ENCODE measurements at places on chromosomes 2 and 18. TPM values are rescaled to one million over a fixed set of nuclear protein-coding genes. Genes with fewer than 3 reads are reported as not detected.

DNA sequence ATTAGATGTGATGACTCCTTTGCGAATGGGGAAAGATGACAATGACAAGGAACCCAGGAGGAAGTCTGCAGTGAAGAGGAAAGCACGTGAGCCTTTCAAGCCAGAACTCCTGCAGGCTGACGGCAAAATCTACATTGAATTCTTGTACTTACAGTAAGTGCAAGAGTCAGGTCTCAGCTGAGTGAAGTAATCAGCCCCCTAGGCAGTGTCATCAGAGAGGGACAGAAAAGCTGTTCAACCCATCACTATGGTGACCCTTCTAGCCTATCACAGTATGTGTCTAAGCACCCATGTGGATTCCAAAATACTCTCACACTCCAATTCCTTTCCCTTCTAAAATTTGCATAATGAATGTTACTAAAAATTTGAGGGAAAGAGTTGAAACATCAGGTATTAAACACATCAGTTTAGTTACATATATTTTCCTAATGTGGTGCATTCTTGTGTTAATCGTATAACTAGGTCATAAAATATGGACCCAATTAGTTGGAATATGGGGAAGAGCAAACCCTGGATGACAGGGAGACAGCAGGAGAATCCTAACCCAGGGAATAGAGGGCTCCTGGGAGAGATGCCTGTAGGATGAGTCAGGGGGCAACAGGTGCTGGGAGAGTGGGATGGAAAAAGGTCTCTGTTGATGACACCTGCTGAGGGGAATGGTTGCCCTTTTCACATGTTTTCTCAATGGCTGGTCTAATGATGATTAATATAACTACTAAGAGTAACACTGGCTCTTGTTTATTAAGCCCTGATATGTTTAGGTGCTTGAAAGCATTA is 39.5 kb downstream of the VWC2L start:
- H3K4me1 ChIP-seq = no peaks in the 10 kb centered on the region
- DNase-seq = no peak
- no peaks in the 10 kb centered on the region for H3K27me3 ChIP-seq
- no peak overlapping the region for H3K4me3 ChIP-seq

DNA sequence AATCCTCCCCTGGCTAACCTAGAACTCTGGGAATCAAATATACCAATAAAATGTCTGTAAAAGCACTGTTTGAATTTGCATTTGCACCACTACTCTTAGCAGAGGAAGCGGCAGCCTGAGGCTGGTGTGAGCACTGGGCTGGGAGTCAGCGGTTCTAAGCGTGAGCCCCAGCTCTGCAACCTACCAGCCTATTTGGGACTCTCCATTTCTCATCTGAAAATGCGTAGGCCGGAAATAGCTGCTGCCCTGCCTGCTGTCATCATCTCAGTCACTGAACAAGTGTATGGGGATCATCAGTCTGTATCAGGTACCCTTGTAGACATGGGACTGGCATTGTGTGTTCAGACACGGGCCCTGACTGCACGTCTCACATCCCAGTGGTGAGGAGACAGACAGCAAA is 194.3 kb downstream of the ANKRD30B start:
- no peaks in the 10 kb centered on the region for H3K27me3 ChIP-seq
- H3K27ac ChIP-seq = no peak overlapping the region
- H3K4me3 ChIP-seq = no peak overlapping the region
- H3K4me1 ChIP-seq = no peaks in the 10 kb centered on the region
- no peaks in the 10 kb centered on the region for H3K36me3 ChIP-seq

- no peak overlapping the region for H3K4me3 ChIP-seq
- H3K27ac ChIP-seq = no peak overlapping the region
- H3K36me3 ChIP-seq = no peaks in the 10 kb centered on the region
- DNase-seq = no peak
Measured at GRCh38 chr18:49520661-49521145, 33.7 kb upstream of the C18orf32 start.

DNA sequence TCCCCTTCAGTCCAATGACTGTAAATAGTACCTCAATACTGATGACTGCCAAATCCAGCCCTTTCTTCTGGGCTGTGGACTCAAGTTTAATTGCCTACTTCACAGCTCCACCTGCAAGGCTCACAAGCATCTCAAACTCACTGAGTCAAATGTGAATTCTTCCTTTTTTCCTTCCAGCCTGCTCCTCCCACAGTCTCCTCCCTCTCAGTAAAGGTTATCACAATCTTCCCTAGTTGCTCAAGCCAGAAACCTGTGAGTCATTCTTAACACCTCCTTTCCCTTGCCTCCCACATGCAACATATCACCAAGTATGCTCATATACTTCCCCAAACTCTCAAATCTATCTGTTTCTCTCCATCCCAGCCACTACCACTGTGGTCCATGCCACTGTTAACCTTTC is 3.7 kb upstream of the MFSD6 start:
- no peak overlapping the region for H3K4me3 ChIP-seq
- no peaks in the 10 kb centered on the region for H3K36me3 ChIP-seq
- H3K27ac ChIP-seq = peak overlapping the region; percentile 53
- peaks cover 22% of the 10 kb centered on the region for H3K4me1 ChIP-seq

DNA sequence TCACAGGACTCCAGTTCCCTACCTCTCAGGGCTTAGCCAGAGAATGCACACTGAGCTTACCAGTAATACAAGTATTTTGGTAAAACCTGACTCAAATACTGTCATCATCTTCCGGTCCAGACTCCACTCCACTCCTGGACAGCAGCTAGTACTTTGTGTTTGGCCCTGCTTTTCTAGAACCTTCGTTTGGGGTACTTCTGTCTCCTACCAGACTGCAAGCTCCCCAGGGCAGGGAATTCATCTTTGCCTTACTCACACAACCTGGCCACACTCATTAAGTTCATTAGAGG is 108.9 kb upstream of the CDC42EP3 start:
- no peaks in the 10 kb centered on the region for H3K27me3 ChIP-seq
- H3K27ac ChIP-seq = no peak overlapping the region
- no peaks in the 10 kb centered on the region for H3K36me3 ChIP-seq
- no peak for DNase-seq

DNA sequence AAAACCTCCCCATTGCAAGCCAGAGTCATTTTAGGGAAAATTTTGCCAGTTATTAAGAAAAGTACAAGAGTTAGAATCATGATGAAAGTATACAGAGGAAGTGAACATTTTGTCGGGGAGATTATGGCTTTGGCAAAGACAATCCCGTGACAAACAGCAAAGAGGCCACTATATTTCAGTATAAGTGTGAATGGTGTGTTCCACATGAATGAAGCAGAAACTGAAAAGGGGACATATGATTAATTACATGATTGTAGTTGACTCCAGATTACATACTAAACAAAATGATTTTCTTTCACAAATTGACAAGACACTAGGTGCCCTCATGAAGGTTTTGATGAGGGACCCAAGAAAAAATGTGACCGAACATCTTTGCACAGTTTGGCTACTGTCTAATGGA is 42.0 kb downstream of the SP140 start:
- no peaks in the 10 kb centered on the region for H3K27me3 ChIP-seq
- no peak overlapping the region for H3K27ac ChIP-seq
- H3K4me3 ChIP-seq = no peak overlapping the region
- no peaks in the 10 kb centered on the region for H3K4me1 ChIP-seq
- no peaks in the 10 kb centered on the region for H3K36me3 ChIP-seq
- no peak for DNase-seq

- DNase-seq = no peak
- H3K27me3 ChIP-seq = no peaks in the 10 kb centered on the region
- no peaks in the 10 kb centered on the region for H3K4me1 ChIP-seq
- H3K27ac ChIP-seq = no peak overlapping the region
- no peak overlapping the region for H3K4me3 ChIP-seq
Measured at GRCh38 chr18:6058941-6059340, 163.6 kb upstream of the TMEM200C start.

- H3K36me3 ChIP-seq = no peaks in the 10 kb centered on the region
- DNase-seq = peak; percentile 68
- peaks cover 35% of the 10 kb centered on the region for H3K27me3 ChIP-seq
- no peak within 1 kb of the TSS for H3K27ac ChIP-seq
- no peaks in the 10 kb centered on the region for H3K4me1 ChIP-seq
Measured at GRCh38 chr2:27118525-27119329, at the start of gene CGREF1. Gene CGREF1 (minus strand): TSS chr2:27119128. CDS start chr2:27104366, 14,762 bp downstream.

GRCh38 chr18:74155276-74155675 is 7.0 kb downstream of the TIMM21 start:
- DNase-seq = no peak
- no peaks in the 10 kb centered on the region for H3K27me3 ChIP-seq
- no peak overlapping the region for H3K27ac ChIP-seq

- H3K27ac ChIP-seq = no peak overlapping the region
- no peaks in the 10 kb centered on the region for H3K36me3 ChIP-seq
- no peaks in the 10 kb centered on the region for H3K27me3 ChIP-seq
- no peak for DNase-seq
- H3K4me1 ChIP-seq = no peaks in the 10 kb centered on the region
Measured at GRCh38 chr18:76546088-76546435, 51.0 kb upstream of the ZNF516 start.

- H3K4me1 ChIP-seq = no peaks in the 10 kb centered on the region
- no peaks in the 10 kb centered on the region for H3K27me3 ChIP-seq
- no peak overlapping the region for H3K4me3 ChIP-seq
- H3K27ac ChIP-seq = no peak overlapping the region
- DNase-seq = no peak
Measured at GRCh38 chr18:46166261-46166970, 62.2 kb downstream of the HAUS1 start.

- no peaks in the 10 kb centered on the region for H3K27me3 ChIP-seq
- no peak overlapping the region for H3K4me3 ChIP-seq
- H3K27ac ChIP-seq = peak overlapping the region; percentile 85
- peaks cover 8% of the 10 kb centered on the region for H3K4me1 ChIP-seq
- DNase-seq = no peak
- H3K36me3 ChIP-seq = peaks cover 7% of the 10 kb centered on the region
Measured at GRCh38 chr2:69798290-69798908, 31.1 kb upstream of the GMCL1 start.

DNA sequence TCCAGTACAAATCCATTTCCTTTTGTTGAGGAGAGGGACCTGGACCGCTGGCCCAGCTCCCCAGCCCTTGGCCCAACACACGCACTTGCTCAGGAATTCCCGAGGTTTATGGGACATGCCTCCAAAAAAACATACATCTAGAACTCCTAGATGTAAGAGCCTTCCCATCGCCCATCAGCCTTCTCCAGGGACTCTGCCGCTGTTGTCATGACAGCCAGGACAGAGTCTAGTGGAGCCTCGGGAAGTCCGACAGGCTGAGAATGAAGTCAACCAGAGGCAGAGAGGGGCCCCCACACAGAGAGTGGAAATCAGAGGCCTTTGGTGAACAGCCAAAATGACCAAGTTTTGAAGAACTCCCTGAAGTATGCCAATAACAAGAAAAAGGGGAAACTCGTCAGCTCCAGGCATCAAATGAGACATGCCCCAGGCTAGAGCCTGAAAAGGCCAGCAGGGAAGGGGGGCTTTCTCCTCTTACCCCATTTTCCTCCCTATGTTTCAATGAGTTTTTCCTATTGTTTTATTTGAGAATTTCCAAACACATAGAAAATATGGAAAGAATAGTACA is 43.2 kb upstream of the CAB39 start:
- H3K36me3 ChIP-seq = no peaks in the 10 kb centered on the region
- no peaks in the 10 kb centered on the region for H3K4me1 ChIP-seq
- no peaks in the 10 kb centered on the region for H3K27me3 ChIP-seq
- DNase-seq = no peak
- no peak overlapping the region for H3K4me3 ChIP-seq

DNA sequence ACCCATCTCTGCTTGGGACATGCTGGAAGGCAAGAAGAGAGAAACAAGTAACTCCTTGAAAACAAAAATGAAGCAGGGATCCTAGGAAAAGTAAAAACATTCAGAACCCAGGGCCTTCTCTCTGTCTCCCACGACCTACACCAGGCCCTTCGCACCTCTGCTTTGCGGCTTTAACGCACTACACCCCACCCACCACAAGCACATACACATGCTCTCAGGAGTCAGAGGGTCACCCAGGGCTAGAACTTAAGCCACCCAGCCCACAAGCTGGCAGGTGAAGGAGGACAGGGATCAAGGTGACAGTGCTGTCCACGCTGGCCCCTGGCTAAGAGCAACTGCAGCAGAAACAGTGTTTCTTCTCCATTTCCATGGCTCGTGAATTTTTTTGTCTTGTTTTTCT is 72.2 kb downstream of the BCL11A start:
- no peak overlapping the region for H3K4me3 ChIP-seq
- H3K4me1 ChIP-seq = peaks cover 54% of the 10 kb centered on the region

GRCh38 chr2:215313255-215313613 is 1.4 kb downstream of the ATIC start:
- peaks cover 1% of the 10 kb centered on the region for H3K36me3 ChIP-seq
- H3K27ac ChIP-seq = peak overlapping the region; percentile 9
- peaks cover 2% of the 10 kb centered on the region for H3K4me1 ChIP-seq
- peak overlapping the region; percentile 15 for H3K4me3 ChIP-seq
- no peaks in the 10 kb centered on the region for H3K27me3 ChIP-seq

DNA sequence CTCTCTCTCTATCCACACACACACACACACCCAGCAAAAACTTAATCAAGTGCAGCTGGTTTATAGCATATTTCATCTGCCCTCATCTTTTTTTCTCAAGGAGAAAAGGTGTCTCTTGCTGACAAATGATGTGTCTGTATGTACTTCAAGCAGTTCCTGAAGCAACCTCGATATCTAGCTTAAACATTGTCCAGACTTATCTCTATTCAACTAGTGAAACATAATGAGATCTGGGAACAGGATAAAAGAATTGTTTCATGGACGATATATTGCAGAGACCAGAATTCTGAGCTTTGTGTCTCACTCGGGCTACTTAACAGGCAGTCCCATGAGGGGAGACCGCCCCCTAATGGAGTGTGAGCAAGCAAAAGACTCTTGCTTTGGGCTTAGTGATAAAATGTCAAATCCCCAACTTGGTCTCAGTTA is 929.2 kb upstream of the SOX11 start:
- no peaks in the 10 kb centered on the region for H3K4me1 ChIP-seq
- no peak overlapping the region for H3K27ac ChIP-seq
- no peak overlapping the region for H3K4me3 ChIP-seq
- peak; percentile 37 for DNase-seq

- no peak for DNase-seq
- H3K4me3 ChIP-seq = peak overlapping the region; percentile 7
- H3K27ac ChIP-seq = peak overlapping the region; percentile 58
- H3K27me3 ChIP-seq = no peaks in the 10 kb centered on the region
- peaks cover 6% of the 10 kb centered on the region for H3K4me1 ChIP-seq
Measured at GRCh38 chr18:22838639-22839277, 94.4 kb upstream of the RBBP8 start.

OSBPL1A gene
- 36.7 TPM for polyA plus RNA-seq

BARD1 gene
- 1.3 TPM for polyA plus RNA-seq

PSTPIP2 gene
- polyA plus RNA-seq = 2.0 TPM

ADRA2B gene
- not detected for polyA plus RNA-seq

STK11IP gene
- 38.9 TPM for polyA plus RNA-seq

SERPINB4 gene
- not detected for polyA plus RNA-seq

Measured in small intestine (tissue), 16 donors.